ENCODE measurements at places on chromosomes 7 and 10.

DNA sequence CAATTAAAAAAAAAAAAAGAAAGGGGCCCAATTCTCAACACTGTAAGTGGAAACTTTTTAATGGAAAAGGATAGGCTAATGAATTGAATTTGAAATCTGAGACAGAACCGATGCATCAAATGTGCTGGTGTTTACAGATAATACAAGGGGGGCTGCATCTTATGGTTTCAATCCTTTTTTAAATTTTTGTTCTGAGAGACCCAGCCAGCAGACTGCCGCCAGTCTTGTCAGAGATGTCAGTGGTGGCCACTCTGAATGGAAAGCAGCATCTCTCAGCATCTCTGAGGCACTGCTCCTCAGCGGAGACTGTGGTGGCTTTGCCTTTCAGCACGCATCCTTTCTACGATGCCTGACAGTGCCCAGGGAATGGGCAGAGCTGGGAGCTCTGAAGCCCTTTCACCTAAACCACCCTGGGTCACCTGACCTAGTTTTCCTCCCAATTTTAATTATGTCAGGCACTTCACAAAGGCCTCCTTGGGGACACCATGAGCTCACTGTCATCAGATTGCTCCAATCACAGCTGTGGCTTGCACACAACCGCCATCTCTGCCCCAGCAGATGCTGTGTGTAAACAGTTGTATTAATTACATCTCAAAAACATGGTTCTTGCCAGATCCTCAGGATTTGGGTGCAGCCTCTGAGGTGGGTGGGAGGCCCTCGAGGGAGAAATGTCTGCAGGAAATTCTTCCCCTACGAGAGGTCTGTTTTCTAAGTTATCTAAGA lies 81.2 kb downstream of the EGFR start:
- DNase-seq = no peak

DNA sequence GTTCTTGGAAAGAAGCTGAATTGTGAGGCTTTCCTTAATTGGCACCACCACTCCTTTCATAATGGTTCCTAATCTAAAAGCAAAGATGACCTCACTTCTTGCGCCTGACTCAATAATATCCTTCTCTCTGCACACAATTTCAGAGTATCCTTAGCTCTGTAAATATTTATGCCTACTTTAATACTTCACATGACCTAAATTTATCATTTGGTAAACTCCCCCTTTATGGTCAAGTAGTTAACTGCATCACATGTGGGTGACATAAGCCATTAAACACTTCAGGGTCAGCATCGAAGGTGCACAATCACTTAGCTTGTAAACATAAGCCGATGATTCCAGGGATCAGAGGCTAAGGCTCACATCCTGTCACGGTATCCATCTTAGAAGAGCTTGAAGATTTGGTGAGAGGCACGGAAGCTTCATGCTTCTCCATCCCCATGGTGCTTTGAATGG lies 7.3 kb upstream of the RHOBTB1 start:
- no peak for DNase-seq

GRCh38 chr7:139902436-139903102 lies 73.5 kb downstream of the TBXAS1 start:
- DNase-seq = no peak

DNA sequence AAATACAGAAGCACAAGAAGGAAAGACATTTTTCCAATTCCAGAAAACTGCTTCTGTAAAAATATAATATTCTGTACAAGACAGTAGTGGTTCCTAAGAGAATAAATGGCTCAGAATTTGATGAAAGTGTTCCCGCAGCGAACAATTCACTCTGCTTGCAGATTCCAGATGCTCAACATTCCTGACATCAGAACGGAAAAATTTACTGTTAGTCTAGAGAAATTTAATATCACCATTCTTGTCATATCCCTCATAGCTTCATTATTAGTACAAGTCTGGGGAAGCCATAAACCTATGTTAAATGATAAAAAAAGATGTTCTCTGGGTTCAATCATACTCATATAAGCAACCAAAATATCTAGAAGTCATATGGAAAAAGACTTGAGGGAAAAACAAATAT lies 83.6 kb downstream of the MPP7 start:
- DNase-seq = no peak

DNA sequence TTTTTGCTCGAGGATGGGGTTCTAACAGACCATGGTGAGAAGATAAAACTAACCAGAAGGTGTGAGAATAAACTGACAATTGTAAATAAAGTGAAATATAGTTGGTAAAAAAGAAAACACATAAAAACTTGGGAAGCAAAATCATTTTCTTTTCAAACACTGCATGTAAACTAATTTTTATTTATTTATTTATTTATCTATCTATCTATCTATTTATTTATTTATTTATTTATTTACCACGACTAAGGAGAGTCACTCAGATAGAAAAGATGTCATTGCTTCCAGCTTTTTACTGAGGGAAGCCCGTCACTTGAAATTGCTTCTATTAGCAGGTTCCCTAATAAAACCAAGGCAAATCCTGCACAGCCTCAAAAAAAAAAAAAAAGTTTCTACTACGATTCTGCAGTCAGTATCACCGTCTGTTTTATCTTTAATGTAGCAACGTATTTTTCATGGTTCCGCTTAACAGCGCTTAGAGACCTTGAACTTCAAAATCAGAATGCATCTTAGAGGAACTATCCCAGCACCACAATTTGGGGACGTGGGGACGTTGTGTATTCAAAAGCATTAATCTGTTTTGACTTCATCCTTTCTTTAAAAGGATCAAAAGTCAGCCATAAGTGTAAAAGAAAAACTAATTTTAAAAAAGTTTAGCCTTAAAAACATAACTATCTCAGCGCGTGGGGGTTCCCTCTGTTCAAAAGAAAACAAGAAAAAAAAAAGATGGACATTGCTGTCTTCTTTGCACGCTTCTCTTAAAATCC lies 33.3 kb upstream of the EBLN1 start:
- DNase-seq = no peak

GRCh38 chr7:5797716-5798115 lies 16.3 kb upstream of the RNF216 start:
- DNase-seq = no peak

- no peak for DNase-seq
Observed at GRCh38 chr10:9823268-9823930, 1194.3 kb upstream of the CELF2 start.

DNA sequence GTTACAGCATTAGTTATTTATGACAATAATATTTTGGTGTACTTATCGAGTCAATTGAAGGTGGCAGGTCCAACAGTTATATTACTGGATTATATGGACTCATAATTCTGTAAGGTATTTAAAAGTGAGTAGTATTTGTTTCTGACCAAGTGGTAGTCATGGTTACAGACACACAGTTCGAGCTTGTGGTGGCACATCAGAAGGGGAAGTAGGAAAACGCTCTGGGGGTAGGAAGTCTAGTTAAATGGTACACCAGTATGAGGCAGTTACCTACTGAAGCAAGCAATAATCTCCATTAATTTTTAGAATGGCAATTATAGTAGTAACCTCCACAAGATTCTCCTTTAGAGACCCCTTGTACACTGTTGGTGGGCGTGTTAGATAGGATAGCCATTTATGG lies 541.2 kb downstream of the ETV1 start:
- DNase-seq = no peak

DNA sequence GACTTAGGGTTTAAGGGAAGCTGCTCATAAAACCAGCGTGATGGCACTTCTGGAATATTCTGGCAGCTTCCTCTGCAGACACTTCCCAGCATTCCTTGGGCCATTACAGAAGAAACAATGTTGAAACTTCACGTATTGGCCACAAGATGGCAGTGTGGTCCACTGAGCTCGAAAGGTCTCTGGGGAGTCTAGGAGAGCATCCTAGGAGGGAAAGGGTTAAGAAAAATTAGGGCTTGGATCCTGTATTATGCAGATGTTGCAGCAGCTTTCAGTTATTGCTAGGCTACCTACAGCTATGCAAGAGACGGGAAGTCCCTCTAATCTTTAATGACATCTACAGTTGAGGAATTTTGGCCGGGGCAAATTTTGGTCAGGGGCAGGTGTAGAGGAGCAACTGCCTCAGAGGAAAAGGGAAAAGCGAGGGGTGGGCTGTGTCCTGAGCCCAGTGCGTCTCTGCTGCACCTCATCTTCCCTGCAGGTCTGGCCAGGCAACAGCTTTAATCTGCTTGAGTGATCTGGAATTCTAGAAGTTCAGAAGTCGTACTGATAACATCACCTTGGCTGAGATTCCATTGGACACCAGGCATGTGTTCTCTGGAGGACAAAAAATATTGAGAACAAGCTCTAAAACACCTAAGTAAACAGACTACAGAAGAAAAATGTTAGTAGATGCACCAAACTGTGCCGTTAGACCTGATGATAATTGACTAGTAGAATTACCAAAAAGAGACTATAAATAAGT lies 220.8 kb upstream of the PRSS58 start:
- peak; percentile 38 for DNase-seq

DNA sequence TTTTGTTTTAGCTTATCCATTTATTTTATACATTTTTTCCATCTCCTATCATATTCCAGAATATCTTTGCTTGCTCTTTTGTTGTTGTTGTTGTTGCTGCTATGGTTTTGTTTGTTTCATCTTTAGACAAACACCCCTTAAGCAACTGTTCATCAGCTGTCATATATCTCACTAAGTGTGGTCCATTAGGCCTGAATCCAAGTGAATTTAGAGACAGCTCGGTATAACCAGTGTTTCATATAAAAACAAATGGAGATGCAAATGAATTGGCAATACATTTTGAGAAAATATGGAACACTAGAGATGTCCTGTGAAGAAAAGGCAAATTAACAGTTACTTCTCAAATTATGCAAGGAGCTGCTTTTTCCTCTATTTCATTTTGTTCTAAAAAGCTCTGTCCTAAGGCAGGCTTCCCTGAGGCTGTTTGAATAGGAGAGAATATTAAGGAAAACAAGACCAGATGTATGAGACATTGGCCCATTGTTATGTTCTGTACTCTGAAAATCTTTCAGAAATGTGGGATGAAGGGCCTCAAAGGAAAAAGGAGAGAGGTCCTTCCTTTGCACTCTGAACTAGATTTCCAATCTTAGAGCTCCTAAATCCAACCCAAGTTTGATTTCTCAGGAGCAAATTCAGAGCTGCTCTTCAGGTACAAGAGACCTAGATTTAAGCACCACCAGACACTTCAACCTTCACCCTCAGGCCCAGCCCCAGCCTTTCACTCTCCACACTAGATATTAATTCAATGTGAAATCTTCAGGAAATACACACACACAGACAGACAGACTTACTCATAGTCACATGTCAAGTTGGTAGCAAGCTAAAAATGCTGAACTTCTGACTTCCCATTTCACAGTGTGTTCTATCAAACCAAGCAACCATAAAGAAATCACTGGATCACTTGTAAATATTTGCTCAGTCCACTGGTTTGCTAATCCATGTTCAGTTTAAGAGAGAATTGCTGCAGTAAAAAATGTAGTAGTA lies 5.4 kb downstream of the TFEC start:
- no peak for DNase-seq

DNA sequence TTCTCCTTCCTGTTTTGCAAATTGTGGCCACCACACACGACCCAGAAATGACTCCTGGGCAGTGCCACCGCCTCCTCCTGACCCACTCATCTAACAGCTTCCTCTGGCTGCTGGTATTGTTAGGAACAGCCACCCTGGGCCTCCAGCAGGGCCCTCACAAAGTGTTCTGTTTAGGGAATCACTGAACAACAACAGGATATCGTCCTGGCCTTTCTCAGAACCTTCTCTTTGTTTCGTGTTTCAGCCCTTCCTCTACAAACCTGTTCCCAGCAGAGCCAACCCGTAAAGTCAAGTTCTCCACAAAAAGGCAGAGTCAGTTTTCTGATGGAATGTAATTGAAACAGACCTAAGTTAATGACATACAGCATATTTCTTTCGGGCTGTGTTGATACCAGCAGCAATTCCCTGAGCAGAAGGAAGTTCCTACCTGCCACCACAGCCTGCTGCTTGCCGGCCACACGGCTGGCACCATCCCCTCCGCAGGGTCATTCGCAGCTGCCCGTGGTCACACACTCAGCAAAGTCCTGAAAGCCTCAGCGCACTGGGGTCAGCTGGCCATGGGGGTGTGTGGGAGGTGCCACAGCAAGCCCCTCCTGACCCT lies 91.7 kb upstream of the PITRM1 start:
- DNase-seq = no peak

- DNase-seq = no peak
Observed at GRCh38 chr7:130777426-130777825, 43.4 kb upstream of the KLF14 start.

- no peak for DNase-seq
Observed at GRCh38 chr7:144606261-144606660, 202.8 kb upstream of the NOBOX start.

- no peak for DNase-seq
Observed at GRCh38 chr7:133771788-133772419, 355.2 kb upstream of the LRGUK start.

- DNase-seq = no peak
Observed at GRCh38 chr10:132606031-132606491, 68.5 kb downstream of the INPP5A start.

GRCh38 chr7:25698451-25699113 lies 453.4 kb upstream of the NFE2L3 start:
- DNase-seq = no peak

GRCh38 chr7:95316588-95316987 lies 7.7 kb downstream of the PON1 start:
- DNase-seq = no peak

DNA sequence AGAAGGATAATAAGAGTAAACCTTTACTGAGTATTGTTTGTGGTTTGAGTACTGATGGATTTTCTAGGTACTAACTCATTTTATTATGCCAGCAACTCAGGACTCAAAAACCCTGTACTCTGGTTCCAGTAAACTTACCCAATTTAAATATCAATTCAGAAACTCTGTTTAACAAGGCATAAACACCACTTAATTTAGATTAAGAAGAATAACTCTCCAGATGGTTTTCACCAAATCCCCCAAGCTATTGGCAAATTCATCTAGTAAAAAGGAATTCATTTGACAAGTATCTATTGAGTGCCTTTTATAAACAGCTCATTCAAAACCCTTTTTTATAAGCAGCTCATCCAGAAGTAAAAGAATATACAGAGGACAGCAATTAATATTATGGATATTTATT lies 572.4 kb downstream of the PHTF2 start:
- no peak for DNase-seq

GRCh38 chr10:112002206-112002605 lies 181.4 kb downstream of the GPAM start:
- DNase-seq = no peak

DNA sequence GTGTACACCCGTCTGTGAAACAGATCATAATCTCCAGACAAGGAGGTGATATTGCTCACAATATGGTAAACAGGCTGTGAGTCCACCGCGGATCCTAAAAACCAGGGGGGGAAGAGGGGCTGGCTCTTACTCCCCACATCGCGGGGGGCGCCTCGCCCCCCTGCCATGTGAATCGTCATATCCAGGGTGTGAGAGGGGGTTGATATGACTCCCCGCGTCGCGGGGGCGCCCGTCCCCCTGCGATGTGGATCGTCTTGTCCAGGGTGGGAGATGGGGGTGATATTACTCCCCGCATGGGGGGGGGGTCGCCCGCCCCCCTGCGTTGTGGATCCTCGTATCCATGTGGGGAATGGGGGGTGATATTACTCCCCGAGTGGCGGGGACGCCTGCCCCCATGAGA lies 30.9 kb downstream of the OCM2 start:
- DNase-seq = no peak
